Left ventricle myocardium inferior (tissue), 1 donor: ENCODE measurements at places on chromosomes 7 and 10.

DNA sequence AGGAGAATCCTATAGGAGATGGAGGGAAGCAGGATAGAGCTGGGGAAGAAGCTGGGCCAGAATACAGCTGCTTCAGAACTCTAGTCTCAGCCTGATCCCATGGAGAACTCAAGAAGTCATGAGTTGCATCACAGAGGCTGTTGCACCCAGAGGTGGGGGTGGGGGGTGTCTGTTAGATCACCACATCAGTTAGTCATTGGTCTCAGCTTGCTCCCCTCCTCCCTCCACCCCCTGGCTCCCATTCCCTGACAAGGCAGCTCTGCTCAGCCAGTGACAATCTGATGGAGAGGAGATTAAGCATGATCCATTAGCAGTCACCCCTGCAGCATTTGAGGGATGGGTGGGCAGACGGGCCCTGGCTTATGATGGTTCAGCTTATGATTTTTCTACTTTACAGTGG, 58.4 kb upstream of the FGL2 start:
- DNase-seq: no peak

DNA sequence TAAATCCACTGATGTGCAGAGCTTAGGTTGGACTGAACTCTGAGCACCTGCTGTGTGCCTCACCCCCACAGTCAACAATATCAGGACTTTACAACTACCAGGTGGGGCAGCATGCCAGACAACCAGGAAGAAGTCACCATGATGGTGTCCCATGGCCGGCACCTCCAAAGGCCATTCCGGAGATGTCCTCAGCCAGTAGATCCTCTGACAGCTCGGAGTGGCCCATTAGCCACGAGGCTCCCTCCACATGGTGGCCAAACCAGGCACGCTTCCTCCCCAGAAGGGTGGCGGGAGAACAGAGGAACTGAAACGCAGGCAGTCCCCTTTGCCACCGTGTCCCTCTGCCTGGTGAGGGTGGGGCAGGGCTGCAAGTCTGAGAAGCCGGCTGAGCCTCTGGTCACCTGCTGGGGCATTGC, 390.0 kb downstream of the TNS3 start:
- DNase-seq: no peak

DNA sequence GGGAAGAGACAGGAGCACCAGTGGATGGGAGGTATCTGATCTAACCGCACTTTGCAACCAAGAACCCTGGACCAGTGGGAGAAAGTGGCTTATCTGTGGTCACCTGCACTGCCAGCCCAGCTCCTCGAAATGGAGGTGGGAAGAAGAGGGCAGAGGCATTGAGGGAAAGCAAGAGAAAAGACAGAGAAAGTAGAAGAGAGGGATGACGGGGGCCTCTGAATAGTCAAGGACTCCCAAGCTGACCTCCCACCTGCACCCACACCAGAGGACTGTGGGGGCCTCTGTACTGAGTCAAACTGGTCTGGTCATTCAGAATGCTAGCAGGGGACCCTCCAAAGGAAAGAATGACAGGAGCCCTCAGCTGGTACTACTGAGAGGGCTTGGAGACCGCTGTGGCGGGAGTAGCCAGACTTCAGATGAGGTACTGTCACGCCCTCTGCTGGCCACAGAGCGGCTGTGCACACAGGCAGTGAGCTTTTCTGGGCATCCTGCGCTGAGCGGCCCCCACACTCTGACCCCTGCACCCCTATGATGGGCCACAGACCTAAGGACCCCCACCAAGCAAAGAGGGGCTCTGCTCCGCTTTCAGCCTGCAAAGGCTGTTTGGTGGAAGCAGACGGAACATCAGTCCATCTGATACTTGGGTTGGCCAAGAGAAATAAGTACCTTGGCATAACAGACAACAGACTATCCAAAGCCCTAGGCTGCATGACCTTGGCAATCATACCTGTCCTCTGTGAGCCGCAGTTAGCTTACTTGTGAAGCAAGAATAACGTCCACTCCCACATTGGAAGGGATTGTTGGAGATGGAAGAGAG, 112.9 kb downstream of the COL13A1 start:
- DNase-seq: peak; percentile 68

GRCh38 chr7:36311539-36311938, 78.1 kb upstream of the ANLN start:
- no peak for DNase-seq

DNA sequence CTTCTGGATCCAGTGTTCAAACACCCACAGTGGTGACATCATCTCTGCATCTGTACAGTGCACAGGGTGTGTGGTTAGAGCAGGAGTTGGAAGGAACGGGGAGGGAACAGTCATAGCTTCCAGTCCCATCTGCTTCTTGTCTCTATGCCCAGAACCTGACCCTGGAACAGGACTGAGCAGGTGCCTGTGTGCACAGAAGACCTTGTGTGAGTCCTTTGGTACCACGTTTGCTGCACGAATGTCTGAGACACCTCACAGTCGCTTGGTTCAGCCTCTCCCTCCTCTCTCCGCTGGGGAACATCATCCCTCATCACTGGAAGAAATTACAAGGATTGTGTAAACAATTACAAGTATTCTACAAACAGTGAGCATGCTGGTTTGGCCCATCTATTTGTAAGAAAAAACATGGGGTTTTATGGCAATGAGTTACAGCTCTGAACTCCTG, 243.0 kb upstream of the KLF6 start:
- no peak for DNase-seq

DNA sequence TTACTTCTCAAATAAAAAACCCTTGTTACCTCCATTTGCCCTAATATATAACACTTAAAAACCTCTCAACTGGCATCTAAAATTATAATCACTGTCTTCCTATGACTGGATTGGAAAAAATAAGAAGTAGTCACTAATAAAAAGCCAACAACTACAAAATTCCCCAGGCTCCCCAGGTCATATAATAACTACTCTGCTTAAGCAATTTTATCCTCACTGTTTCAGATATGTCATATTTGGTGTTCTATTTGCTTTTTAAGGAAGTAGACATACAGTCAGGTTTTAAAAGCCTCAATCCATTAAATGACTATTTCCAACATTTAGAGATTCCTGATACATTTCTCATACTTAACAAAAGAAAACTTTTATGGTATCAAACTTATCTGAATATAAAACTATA, 2.4 kb downstream of the H2AZ2 start:
- DNase-seq: no peak

DNA sequence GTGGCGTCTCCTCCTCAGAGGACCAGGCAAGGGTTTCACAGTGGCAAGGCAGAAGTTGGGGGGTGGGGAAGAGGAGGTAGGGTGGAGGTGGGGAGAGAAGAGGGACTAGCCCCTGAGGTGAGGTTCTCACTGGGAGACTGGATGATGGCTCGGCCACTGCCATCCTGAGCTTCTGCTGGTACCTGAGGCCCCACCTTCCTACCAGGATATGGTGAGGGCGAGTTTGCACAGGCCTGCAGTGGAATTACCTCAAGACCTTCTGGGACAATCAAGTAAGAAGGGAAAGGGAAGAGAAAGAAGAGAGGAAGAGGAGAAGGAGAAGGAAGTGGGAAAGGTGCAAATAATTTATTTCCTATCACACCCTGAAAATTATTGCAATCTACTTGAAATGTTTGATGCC, 111.8 kb upstream of the GDF10 start:
- no peak for DNase-seq

GRCh38 chr7:774161-775109, 47.4 kb upstream of the PRKAR1B start:
- DNase-seq: peak; percentile 58

DNA sequence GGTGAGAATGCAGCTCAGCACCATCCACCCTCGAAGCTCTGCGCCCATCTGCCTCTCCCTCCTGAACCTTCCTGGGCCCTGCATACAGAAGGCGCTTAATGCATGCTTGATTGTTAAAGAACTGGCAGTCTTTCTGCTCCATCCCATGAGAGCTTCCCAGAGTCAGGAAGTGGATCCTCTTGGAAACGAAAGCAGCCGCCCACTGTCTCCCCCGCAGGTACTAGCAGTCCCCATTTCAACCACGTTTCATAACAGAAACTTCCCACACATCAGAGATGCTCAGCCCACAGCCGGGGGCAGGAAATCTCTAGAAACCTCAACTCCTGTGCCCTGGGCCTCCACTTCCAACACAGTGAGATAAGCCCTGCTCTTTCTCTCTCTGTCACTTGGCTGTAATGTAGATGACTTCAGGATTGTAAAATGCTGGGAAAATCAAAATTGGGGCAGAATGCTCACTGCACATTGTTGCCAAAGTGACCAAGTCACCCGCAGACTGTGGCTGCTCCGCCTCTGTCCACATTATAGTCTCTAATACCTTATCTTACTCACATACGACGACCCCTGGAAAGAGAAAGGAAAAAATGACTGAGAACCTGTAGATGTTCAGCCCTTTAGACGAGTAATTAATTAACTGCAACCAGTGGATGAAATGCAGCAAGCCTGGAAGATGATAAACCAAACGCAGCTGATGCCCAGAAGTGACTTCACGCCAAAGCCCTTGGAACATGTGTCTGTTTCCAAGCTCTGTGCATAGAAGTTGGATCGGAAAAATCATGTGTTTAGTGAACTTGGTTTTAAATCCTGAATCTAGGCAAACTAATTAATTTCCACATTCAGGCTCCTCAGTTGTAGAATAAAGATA, 28.5 kb downstream of the GSDME start:
- DNase-seq: no peak

GRCh38 chr7:157622408-157623205, 285.8 kb downstream of the DNAJB6 start:
- DNase-seq: no peak

- no peak for DNase-seq
These were observed 69.7 kb upstream of the ANTXRL start for GRCh38 chr10:46216836-46217751.

- DNase-seq: no peak
These were observed 750.7 kb upstream of the SORCS1 start for GRCh38 chr10:107915215-107915610.

DNA sequence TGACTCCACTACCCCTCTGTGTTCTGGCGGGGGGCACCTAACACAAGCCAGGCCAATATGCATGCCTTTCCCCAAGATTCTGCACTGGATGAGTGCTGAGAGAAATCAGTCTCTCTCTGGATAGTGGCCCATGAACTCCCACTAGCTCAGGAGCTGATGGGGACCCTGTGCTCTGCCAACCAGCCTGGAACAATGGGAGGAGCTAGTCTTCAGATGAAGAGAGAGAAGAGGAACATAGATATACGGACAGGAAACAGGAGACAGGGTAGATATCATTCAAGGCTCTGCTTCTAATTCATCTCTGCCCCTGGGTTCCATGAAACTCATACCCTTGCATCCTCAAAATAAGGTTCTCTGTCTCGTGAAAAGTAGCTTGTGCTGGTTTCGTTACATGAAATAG, 27.9 kb upstream of the PLXNA4 start:
- DNase-seq: no peak

- DNase-seq: no peak
These were observed 52.0 kb downstream of the LRRC4 start for GRCh38 chr7:127979113-127979727.

GRCh38 chr10:87547734-87548311, 43.1 kb downstream of the MINPP1 start:
- no peak for DNase-seq

DNA sequence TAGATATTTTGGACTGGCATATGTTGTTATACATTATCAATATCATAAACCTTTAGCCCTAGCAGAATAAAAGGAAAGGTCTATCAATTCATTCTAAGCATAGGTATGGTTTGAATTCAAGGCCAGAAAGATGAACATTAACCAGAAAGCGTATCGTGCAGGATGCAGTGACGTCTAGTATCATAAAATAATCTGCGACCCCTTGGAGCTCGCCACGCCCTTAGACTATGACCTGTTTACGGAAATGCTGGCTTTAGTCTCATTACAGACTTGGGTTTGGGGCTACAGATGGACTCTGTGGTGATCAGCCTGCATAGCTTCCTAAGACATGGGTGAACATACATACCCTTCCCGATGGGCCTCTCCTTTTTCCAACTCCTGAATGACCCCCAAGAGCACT, 21.5 kb downstream of the INSYN2A start:
- DNase-seq: no peak

DNA sequence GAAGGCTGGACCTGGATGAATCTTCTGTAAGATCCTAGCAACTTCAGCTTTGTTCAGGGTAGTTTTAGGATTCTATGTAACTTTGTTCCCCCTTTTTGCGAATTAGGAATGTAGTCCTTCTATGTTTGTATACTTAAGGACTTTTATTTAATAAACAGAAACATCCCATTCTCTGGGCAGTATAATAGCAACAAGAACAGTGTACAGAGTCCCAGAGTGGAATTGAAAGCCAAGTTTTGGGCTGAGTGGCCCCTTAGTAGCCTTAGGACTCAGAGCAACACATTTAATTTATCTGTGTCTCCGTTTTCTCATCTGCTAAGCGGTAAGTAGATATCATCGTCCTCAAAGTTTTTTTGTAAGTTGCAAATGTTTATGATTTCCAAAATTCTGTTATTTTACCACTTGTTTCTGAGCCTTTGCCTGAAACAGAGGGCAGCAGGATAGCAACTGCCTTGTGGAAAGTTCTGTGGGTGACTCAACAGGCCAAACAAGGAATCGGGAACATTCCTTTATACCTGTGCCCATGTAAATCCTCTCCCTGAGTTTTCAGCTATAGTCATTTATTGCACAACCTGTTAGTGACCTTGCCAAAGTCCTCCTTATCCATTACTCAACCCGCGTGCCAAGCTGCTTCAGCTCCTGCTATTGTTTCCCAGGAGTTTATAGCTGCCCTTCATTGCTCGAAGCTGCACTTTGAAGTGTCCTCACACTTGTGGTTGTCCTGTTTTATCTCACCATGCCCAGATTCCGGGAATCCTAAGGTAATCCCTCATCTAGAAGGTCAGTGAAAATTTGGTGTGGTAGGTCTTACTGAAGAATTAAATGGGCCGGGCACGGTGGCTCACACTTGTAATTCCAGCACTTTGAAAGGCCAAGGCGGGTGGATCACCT, 199.1 kb upstream of the AHR start:
- DNase-seq: no peak

DNA sequence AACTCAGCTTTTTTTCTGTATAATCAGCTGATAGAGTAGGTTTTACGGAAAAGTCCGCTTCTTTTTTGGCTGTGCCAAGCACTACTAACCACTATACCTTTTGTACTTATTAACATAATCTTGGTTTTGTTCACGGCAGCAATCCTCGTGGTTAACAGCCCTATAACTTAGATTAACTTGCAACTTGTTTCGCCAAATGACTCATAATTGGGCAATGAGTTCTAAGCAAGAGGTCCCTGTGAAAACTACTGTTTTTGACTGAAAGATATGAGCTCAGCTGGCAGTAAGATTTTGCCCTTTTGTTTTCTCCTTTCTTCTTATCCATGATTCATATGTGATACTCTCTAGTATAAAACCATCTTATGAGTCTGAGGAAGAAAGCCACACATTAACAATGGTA, 345.0 kb upstream of the PCDH15 start:
- no peak for DNase-seq

DNA sequence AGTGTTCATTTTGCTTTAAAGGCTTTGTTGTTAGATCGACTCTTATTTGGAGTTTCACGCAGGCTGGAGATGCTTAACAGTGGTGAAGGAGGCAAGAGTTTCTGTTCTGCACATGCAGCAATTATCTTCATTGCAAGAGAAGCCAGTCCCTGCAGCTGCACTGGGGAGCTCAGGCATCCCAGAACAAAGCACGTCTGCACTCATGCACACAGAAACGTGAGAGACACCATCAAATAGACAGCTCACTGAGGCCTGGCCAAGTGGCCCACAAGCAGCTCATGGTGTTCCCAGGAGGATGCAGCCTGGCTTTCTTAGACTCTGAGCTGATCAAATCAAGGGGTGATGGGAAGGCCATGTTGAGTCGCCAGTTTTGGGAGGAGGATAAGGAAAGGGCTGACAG, 246.1 kb downstream of the CREB5 start:
- DNase-seq: no peak
